ENCODE measurements at places on chromosomes 11 and 22.

GRCh38 chr11:133826866-133827265, 18.4 kb downstream of the SPATA19 start:
- no peak for DNase-seq

GRCh38 chr11:93784935-93785360, 866 bp downstream of the MED17 start:
- no peak for DNase-seq

GRCh38 chr11:859394-860131, 16.9 kb downstream of the TSPAN4 start:
- DNase-seq, result no peak

DNA sequence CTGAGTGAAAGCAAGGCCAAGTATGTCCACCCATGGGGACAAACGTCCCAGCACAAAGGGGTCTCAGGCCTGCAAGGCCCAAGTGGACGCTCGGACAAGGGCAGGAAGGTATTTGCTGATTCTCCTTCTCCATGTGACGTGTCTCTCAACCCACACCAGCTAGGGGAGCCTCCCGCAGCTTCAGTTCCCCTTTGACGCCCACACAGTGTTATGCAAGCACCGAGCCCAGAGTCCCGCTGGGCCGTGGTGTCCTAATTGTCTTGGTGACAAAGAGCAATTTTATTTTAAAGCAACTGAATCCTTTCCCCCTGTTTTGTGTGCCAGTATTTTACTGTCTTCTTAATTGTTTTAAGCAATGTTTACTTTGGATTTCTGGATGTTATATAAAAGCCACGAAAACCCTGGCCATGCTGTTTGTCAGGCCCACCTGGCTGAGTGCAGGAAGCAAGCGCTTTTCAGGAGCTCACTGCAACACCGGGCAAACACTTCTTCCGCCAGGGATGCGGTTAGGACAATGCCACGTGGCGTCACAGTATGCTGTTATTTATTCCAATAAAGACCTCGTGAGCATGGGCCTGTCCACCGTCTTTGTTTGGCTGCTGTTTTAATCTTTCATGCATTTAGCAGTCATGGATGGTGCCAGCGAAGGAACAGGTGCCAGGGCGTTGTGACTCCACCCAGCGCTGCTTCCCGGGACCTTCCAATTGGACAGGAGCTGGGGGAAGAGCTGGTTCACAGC, 8.2 kb upstream of the PARVG start:
- DNase-seq, result no peak

DNA sequence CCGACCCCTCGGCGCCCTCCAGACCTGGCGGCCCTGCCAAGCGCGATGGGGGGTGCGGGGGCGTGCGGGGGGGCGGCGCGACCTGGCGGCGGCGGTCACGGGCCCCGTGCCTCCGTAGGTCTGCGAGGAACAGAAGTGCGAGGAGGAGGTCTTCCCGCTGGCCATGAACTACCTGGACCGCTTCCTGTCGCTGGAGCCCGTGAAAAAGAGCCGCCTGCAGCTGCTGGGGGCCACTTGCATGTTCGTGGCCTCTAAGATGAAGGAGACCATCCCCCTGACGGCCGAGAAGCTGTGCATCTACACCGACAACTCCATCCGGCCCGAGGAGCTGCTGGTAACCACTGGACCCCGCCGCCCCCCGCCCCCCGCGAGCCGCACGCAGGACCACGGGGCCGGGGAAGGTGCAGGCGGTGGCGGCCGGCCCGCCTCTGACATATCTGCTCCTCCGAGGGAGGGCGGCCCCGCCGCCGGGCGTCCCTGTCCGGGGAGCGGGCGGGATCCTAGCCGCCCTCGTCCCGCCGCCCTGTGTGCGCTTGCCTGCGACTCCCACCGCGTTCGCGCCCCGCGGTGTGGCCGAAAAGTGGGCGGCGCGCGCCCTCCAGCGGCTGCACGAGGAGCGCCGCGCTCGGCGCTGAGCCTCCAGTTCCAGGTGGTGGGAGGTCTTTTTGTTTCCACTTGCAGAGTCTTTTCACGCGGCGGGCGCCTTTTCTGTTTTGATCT, 2.1 kb downstream of the CCND1 start:
- DNase-seq, result peak; percentile 53

DNA sequence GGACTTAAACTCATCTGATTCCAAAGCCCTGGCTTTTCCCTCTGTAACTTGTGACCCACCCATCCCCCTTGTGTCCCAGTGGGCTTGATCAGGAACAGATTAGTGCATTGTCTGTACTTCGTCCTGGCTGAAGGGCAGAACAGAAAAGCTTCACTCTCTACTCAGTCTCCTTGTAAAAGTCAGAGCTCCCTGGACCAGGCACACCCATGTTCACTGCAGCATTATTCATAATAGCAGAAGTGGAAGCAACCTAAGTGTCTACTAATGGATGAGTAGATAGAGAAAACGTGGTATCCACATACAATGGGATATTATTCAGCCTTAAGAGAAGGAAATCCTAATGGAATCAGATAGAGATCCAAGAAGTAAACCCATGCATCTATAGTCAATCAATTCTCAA, 20.7 kb downstream of the DRD2 start:
- DNase-seq, result no peak

DNA sequence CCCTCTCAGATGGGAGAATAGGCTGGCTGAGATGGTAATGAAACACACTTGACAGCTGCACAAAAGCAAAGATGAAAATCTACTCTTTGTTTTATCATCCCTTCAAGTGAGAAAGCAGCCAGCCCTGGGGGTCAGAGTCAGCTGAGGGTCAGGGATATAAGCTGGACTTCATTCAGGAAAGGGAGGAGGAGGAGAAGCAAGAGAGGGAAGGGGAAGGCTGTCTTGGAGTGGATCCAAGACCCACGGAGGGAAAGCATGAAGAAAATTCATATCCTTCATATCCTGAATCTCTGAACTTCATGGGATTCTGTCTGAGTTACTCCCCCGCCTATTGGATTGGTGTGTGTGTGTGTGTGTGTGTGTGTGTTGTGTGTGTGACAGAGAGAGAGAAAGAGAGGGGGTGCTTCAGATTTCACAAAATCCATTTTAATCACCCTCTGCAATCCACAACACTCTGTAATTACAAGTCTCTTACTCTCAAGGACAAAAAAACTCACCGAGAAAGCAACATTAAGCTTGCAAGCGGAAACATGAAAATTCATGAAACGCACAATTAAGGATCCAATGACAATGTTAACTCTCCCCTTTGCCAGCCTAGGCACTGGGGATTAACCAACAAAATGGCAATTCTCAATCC, 327.7 kb downstream of the TENM4 start:
- no peak for DNase-seq

DNA sequence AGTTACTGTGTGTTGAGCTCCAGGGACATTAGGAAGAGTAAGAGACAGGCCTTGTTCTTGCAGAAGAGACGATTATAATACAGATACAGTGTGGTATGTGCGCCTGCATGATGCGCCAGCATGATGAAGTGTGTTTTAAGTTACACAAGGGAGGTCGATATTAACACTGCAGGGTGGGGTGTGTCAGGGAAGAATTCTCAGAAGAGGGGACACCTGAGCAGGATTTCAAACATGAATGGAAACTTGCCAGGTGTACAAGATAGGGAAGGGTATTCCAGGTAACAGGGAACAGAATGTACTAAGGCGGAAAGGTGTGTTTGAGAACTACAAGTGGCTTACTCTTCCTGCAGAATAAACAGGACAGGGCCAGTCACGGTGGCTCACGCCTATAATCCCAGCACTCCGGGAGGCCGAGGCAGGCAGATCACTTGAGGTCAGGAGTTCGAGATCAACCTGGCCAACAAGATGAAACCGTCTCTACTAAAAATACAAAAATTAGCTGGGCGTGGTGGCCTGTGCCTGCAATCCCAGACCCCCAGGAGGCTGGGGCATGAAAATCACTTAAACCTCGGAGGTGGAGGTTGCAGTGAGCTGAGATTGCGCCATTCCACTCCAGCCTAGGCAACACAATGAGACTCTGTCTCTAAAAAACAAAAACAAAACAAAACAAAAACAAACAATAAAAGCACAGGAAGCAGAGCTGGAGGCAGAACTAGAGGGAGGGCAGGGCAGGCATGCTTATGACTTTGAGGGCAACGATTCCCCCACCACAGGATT, 59.0 kb downstream of the SYN3 start:
- DNase-seq, result no peak

GRCh38 chr11:20020198-20020597, 140.1 kb downstream of the DBX1 start:
- DNase-seq, result no peak

DNA sequence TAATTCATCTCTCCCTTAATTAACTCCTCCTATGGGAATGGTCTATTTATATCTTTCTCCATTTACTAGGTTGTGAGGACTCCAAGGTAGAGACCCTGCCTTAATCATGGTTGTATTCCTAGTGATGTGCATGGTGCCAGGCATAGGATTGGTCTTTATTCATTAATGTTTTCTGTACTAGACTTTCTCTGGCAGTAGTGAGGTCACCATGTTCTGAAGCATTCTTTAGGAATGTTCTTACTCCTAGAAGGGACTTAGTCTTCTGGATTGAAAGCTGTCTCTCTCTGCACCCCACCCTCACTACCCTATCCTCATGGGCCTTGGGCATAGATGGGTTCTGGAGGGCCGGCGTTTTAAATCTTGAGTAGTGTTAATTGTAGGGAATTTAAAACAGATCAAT, 10.6 kb upstream of the INSC start:
- DNase-seq, result no peak

GRCh38 chr11:130782361-130783222, 133.7 kb downstream of the SNX19 start:
- DNase-seq, result no peak

- peak; percentile 58 for DNase-seq
These were observed 841 bp upstream of the EIF4G2 start for GRCh38 chr11:10809373-10810160.

GRCh38 chr11:34613015-34613414, 7.9 kb upstream of the EHF start:
- no peak for DNase-seq

DNA sequence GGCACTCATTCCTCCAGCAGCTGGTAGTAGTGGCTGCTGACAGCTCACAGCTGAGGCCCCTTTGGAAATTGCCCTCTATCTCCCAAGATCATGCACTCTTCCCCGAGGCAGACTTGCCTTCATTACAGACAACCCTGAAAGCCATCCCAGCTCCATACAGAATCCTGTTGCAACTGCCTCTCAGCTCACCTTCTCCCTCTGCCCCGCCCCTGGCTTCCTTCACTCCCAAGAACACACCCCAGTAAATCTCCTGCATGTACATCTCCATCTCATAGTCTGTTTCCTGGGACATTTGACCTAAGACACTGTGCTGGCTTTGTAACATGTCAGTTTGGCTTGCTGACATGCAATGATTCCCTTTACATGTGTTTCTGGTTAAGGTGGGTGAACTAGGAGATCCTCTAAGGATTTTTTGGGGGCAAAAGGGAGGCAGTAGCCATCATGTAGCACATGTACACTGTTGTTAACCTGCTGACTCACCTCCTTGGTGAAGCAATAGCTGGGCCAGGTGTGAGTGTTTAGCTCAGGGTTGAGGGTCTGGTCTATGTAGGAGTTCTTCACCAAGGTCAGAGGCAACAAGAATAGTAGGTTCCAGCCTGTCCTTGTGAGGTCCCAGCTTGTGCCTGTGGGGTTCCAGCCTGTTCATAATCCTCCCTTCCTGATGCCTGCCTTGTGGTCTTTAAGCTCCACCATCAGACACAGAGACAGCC, 179.6 kb downstream of the CSNK2A3 start:
- DNase-seq, result no peak

DNA sequence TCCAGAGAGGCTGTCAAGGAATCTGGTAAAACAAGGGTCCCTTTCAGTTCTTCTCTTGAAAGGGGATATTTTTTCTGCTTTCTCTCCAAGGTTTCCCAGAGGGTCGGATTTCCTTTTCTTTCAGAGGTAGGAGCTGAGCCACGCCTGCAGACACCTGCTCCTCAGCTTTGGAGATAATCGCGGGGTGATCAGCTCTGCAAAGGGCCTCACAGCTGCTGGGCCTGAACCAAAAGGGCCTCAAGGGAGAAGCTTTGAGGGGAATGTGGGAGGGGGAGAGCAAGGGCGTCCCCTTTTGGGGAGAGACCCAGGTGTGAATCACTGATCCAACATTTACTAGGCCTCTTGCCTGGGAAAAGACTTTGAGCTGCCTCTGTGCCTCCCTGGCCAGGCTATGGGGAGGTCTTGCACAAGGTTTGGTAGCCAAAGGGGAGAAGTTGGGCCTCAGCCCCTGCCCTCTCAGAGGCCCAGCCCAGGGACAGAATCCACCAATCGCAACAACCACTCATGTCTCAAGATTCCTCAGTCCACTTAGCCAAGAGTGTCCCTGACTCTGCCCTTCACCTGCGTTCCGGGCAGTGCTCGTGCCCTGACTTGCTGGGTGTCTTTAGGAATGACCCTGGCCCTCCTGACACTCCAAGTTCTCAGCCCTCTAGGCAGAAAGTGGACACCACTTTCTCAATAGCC, 14.0 kb upstream of the TP53I11 start:
- no peak for DNase-seq

DNA sequence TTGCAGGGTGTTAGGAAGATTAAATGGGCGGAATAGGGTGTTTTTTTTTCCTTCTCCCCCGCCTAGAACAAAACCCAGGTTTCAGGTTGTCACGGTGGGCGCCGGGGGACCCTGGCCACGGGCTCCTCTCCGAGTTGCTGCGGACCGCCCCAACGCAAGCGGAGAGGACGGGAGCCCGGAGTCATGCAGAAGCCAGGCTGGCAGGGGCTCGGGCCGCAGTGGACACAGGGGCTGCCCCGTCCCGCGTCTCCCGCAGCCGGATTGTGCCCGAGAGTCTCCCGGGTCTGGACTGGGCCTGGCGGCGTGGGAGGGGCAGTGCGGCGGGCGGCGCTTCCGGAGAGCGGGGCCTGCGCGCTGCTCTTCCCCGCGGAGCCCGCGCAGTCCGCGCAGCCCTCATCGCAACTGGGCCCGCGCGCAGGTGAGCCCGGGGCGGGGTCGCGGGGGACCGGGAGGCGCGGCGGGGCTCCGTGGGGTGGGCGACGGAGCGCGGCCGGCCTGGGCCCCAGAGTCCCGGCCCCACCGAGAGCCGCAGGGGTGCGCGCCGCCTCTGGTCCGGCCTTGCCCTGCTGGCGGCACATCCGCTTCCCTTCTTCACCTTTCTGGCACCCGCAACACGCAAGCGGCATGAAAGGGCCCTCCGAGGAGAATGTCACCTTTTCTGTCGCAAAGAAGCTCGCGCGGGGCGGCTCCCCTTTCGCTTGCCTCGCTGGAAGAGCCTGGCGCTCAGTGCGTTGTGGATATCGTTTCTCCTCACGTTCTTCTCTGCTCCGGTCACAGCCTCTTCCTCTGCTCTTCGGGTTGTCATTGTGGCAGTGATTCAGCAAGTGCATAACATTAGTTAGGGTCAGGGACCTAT, at the start of gene TIRAP:
Gene TIRAP, plus strand, starts transcription at position 358 of the 856 bp plus-strand sequence. CDS start 7,802 bp downstream, outside the sequence.
- no peak for DNase-seq

GRCh38 chr11:32279672-32280071, 155.7 kb downstream of the WT1 start:
- no peak for DNase-seq

GRCh38 chr11:111886844-111887243, 7.5 kb downstream of the CFAP68 start:
- no peak for DNase-seq

DNA sequence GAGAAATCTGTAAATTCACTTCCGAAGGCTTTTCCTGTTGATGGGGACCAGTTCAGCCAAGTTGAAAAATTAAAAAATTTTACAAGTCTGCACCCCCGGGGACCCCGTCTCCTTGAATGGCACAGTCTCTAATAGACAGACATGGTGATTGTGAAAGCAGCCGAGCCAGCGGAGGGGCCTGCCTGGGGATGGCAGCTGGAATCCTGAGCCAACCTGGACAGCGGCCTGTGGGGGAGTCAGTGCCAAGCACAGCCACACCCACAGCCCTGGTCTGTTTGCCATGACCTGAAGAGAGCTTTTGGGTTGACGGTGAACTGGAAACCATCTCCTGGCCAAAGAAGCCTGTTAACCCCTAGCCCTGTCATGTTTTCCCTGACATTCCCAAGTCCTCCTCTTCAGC, 64.7 kb downstream of the PARVG start:
- no peak for DNase-seq
